ENCODE measurements at places on chromosomes 3 and 15. TPM values are rescaled to one million over a fixed set of nuclear protein-coding genes. Genes with fewer than 3 reads are reported as not detected.

The EPHB3 gene
- 36.3 TPM for total RNA-seq

The TBC1D23 gene
- total RNA-seq, result 31.4 TPM

The P3H2 gene
- total RNA-seq, result 0.27 TPM

The TSPAN3 gene
- total RNA-seq, result 219 TPM

- peak; percentile 69 for ATAC-seq
Observed at GRCh38 chr15:81410318-81410753, 36.3 kb upstream of the TMC3 start.

- no peak for ATAC-seq
Observed at GRCh38 chr3:47011371-47011770, 31.9 kb downstream of the NBEAL2 start.

- ATAC-seq, result no peak
Observed at GRCh38 chr15:98942431-98942830, 65.2 kb downstream of the PGPEP1L start.

DNA sequence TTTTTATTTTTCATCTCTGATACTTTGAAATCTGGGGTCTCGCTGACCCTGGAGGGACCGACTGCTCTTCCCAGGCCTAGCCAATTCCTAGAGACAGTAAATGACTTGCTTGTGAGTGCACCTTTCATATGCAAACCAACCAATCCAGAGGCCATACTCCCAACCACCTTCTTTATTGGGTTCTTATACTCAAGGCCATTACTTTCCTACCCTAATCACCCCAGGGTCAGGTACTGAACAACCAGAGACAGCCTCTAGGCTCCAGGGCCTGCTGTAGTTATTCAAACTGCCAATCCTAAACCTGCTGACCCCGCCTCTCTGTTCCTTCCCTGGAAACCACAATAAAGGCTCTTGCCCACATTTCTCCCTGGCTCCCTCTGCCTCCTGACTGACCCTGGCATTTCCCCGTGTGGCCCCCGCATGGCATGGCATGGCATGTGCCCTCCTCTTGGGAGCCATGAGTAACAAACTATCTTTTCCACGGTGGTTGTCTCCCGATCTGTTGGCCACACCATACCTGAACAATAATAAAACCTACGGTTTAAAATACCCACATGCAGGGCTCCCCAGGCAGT is 42.9 kb downstream of the ADCY5 start:
- no peak for ATAC-seq

- ATAC-seq, result no peak
Observed at GRCh38 chr3:50572158-50572557, 2.8 kb downstream of the HEMK1 start.

- ATAC-seq, result no peak
Observed at GRCh38 chr15:91921188-91921842, 67.8 kb downstream of the SLCO3A1 start.

GRCh38 chr15:73892446-73893226 is 19.3 kb downstream of the TBC1D21 start:
- no peak for ATAC-seq

All from motor neuron (in vitro differentiated cells).